ENCODE measurements at places on chromosomes 6 and 20.

GRCh38 chr6:116371120-116371917 is 572 bp downstream of the DSE start:
- peak; percentile 37 for DNase-seq

- DNase-seq: no peak
These were observed 184.8 kb upstream of the CDH4 start for GRCh38 chr20:61067221-61067620.

DNA sequence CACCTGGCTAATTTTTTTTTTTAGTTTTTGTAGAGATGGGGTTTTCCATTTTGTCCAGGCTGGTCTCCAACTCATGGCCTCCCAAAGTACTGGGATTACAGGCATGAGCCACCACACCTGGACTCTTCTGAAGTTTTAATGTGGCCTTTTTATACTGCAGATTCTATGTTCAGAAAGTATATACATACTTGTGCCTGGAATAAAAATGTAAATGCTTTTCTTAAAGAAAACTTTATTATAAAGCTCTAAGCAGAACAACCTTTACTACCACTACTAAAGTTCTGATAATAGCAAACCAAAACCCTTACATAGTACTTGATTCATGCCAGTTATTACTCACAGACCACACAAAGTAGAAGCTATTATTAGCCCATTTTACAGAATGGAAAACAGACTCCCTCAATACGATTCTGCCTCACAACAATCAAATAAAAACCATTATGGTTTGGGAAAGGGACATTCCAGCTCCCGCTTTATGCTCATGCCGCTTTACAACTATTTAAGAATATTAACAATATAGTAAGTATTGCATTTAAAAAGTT is 5.3 kb downstream of the PHIP start:
- no peak for DNase-seq

DNA sequence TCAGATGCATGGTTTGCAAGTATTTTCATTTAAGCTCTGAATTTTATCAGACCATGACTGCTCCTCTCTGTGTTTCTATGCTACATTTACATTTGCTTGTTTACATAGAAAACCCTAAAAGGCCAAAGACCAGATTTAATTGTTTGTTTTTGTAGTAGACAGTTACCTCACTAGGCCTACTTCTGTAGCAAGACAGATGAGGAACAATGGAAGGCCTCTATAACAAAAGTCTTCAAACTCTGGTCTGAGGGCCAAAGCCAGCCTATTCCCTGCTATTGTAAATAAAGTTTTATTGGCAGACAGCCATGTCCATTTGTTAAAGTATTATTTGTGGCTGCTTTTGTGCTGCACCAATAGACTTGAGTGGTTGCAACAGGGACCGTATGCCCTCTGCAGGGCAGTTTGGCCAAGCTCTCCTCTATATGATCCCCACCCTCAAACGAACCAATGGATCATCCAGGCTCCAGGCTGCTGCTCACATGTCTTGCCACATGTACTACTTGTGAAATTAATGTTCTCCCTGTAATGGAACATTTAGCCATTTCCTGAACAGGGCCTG is 182.0 kb downstream of the DOK5 start:
- DNase-seq: no peak

DNA sequence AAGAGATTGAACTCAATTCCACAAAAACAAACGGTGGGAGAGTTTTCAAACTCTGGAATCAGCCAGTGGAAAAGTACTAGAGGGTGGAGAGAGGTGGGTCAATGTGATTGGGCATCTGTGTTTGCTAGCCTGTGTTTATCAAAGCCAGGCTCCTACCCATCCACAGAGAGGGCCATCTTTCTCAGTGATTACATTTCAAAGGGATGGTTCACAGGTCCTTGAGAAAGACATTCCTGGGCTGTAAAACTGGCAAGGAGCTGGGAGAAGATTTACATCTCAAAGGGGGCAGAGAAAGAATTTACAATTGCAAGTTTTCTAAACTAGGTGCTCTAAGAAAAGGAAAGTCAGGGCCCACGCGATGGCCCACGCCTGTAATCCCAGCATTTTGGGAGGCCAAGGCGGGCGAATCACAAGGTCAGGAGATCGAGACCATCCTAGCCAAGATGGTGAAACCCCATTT is 146.8 kb upstream of the UST start:
- DNase-seq: no peak

GRCh38 chr6:155080881-155081845 is 86.0 kb downstream of the TIAM2 start:
- DNase-seq: no peak

DNA sequence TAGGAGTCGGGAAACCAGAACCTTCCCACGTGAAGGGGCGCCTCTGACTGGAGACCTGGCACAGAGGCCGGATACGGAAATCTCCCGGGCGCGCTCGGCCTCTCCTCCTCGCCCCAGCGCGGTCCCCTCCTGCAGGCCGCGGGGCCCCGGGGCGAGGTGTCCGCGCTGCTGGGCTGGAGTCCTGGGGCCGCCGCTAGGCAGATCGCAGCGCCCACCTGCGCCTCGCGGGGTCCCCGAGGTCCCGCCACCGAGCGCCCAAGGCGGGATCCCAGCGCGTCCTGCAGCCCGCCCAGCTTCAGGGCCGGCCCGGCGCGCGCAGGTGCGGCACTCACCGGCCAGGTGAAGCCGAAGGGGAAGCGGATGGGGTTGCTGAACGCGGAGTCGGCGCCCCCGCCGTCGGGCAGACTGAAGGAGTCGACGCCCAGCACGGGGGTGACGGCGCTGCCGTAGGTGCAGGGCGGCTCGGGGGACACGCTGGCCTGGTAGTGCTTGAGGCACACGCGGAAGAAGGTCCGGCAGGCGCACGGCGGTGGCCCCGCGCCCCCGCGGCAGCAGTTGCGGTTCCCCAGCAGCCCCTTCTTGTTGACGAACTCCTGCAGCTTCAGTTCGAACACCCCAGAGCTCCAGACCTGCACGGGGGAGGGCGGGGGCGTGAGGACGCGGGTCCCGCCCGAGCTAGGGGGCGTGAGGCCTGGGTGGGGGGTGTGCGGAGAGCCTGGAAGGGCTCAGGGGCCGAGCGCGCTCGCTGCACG is 1.5 kb downstream of the DLL1 start:
- no peak for DNase-seq

DNA sequence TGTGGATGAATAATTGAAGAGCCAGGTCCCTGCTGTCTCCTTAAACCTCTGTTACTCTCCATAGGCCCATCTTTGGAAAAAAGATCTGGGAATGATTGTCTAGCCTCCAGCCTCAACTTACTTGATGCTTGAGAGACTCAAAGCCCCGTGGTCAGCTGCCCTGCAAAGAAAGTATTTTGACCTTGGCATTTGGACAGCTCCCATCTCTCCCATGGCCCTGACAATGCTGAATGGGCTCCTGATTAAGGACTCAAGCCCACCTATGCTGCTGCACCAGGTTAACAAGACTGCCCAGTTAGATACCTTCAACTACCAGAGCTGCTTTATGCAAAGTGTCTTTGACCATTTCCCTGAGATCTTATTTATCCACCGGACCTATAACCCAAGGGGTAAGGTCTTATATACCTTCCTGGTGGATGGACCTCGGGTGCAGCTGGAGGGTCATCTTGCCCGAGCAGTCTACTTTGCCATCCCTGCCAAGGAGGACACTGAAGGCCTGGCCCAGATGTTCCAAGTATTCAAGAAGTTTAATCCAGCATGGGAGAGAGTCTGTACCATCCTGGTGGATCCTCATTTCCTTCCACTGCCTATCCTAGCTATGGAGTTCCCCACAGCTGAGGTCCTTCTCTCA is 1.6 kb downstream of the ZSWIM1 start:
- DNase-seq: no peak

DNA sequence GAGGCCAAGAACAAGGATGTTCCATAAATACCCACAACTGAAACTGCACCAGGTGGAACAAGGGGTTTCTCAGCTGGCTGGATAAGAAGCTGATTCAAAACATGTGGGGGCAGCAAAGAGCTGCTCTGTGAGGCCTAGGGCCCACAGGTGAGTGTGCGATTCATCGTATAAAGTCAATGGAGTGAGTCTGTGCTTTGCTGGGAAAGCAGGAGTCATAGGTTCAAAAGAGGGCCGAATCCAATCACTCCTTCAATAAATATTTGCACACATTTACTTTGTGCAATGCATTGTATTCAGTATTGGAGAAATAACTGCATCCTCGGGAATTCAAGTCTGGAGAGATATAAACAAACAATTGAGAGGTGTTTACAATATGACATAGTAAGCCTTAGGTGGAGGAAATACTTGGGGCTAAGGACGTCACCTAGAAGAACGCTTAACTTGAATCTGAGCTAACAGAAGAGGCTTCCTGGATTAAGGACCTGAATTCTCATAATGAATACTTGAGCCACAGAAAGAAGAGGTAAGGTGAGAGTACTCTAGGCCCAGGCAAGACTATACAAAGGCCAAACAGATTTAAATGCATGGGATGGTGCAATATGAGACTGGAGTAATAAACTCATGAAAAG is 83.7 kb upstream of the TMEM30A start:
- no peak for DNase-seq

GRCh38 chr6:33673851-33674250 is 37.6 kb downstream of the UQCC2 start:
- no peak for DNase-seq

DNA sequence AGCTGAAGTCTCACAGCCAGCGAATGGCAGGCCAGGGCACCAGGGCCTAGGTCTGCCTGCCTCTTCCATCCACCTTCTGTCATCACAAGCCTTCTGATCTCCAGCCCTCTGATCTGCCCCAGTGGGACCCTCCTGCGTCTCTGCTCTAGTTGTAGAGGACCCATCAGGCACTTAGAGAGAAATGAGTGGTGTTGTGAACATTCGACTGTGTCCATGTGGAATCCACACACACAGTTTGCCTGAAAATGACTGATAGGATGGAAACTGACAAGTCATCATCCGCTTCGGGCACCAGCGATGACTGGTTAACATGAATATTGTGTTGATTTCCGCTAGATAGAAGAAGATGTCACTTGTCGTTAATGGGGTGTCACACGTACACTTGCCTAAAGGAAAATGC is 221.0 kb downstream of the PTPRT start:
- DNase-seq: no peak

DNA sequence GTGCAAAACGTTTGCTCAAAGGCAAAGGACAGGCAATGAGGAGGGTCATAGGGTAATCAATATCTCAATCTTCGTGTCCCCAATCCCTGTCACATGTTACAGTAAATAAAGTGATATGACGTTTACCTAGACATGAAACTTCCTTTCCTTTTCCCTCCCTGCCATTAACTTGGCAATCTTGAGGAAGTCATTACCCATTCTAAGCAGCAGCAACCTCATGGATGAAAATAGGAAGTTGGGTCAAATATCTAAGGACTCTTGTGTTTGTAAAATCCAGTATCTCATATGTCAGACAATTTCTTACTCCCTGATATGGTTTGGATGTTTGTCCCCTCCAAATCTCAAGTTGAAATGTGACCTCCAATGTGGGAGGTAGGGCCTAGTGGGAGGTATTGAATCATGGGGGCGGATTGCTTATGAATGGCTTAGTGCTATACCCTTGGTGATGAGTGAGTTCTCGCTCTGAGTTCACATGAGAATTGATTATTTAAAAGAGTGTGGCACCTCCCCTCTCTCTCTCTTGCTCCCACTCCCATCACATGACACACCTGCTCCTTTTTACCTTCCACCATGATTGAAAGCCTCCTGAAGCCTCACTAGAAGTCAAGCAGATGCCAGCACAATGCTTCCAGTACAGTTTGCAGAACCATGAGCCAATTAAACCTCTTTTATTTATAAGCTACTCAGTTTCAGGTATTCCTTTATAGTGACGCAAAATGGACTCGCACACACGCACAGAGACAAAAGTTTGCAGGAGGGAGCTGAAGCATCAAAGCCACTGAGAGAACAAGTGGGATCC is 545.9 kb upstream of the JARID2 start:
- no peak for DNase-seq

DNA sequence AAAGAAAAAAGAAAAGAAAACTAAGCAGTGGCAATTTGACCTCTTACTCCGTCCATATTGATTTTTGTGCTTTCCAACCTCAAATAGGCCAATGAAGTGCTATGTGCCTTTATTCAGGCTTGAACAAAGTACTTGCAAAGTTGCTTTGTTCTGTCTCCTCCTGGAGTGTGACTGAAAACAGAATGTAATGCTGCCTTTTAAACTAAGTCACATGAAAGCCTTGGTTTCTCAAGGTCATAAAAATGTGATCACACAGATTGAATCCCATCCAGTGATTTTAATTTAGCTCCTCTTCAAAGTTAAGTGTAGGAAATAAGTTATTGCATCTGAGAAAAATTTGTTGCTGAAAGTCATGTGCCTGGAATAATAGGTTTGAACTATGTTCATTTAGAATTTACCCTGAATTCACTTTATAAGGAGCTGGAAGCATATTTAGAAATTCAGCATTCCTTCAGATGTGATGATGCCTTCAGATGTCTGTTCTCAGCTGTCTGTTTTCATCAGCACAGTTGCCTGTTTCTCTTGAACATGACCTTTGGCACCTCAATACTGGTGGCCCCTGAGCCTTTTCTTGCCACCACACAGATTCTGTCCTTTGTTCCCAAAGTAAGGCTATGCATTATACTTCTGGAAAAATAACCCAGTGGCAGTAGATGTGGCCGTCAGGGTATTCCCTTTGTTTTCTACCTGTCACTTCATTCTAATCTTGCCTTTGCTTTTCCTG is 48.8 kb downstream of the KIZ start:
- DNase-seq: no peak

Measured in CD4-positive, alpha-beta T cell treated with Interferon alpha-2 for 1 hour (primary cell).